ENCODE measurements at places on chromosomes 7 and 10. TPM values are rescaled to one million over a fixed set of nuclear protein-coding genes. Genes with fewer than 3 reads are reported as not detected.

HOXA13 gene
- not detected for total RNA-seq

PRPS1L1 gene
- total RNA-seq, result not detected

ZKSCAN5 gene
- 17.6 TPM for total RNA-seq

GSAP gene
- total RNA-seq, result 3.0 TPM

GRCh38 chr7:50544992-50545391 is 20.2 kb downstream of the DDC start:
- H3K27ac ChIP-seq, result no peak overlapping the region
- no peak for DNase-seq
- H3K27me3 ChIP-seq, result no peaks in the 10 kb centered on the region
- H3K4me3 ChIP-seq, result no peak overlapping the region
- no peaks in the 10 kb centered on the region for H3K36me3 ChIP-seq
- H3K4me1 ChIP-seq, result no peaks in the 10 kb centered on the region

DNA sequence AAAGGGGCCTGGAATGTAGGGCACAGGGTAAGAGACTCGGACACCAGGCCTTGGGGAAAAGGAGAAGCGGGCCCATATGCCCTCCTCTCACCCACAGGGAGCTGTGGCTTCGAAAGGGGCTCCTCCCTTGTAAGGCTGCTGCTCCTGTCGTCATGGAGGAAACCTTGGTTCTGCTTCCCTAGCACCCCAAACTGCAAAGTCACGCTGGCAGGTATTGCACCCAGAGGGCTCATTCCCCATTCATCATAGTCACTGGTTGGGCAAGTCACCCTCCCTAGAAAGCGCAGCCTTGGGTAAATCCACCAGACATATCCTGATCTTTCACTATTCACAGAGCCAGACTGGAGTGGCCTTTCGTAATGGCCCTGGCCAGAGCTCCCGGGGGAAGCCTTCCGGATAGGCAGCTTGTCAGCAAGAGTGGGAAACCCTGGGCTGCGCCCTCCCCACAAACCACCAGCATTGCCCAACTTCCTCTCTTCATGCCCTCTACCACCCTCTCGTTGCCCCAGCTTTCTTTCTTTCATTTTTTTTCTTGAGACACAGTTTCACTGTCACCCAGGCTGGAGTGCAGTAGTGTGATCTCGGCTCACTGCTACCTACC is 121.0 kb downstream of the HIP1 start:
- H3K27ac ChIP-seq, result no peak overlapping the region
- no peaks in the 10 kb centered on the region for H3K36me3 ChIP-seq
- H3K4me1 ChIP-seq, result no peaks in the 10 kb centered on the region
- H3K4me3 ChIP-seq, result no peak overlapping the region

- H3K36me3 ChIP-seq, result no peaks in the 10 kb centered on the region
- H3K4me3 ChIP-seq, result no peak overlapping the region
- no peaks in the 10 kb centered on the region for H3K4me1 ChIP-seq
- H3K27me3 ChIP-seq, result no peaks in the 10 kb centered on the region
These were observed 304.1 kb downstream of the GRM8 start for GRCh38 chr7:126948664-126949063.

DNA sequence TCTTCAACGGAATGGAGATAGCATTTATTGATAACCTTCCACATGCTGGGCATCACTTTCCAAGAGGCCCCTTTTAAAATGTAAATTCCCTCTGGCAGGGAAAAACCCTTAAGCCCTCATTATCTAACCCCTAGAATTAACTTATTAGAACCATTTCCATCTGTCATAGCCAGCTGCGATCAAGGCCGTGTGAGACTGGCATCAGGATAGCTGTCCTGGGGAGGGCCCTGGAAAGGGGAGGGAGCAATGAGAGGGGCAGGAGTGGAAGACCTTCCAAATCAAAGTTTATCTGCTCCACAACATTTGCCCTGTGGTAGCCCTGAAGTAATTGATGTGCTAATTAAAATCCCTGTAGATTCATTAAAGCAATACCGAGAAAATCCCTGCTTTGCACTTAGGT is 45.0 kb upstream of the JAZF1 start:
- no peak overlapping the region for H3K27ac ChIP-seq
- H3K4me3 ChIP-seq, result no peak overlapping the region
- H3K36me3 ChIP-seq, result no peaks in the 10 kb centered on the region
- DNase-seq, result no peak
- peaks cover 15% of the 10 kb centered on the region for H3K4me1 ChIP-seq

- H3K27ac ChIP-seq, result no peak overlapping the region
- no peak overlapping the region for H3K4me3 ChIP-seq
- no peaks in the 10 kb centered on the region for H3K4me1 ChIP-seq
These were observed 135.8 kb downstream of the KCNMA1 start for GRCh38 chr10:77501846-77502261.

DNA sequence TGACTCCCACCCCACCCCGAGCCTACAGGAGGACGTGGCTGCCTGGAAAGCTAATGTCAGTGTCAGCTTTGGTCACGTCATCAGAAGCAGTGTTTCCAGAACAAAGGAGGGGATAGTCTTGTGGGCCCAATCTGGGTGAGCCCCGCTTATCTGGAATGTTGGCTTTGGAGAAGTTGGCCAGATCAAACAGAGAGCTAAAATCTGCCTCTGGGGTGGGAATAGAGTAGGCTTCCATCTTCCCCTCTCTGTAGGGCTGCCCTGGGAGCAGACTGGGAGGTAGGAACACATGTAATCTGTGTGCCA is 32.5 kb downstream of the SRRM3 start:
- H3K36me3 ChIP-seq, result no peaks in the 10 kb centered on the region
- no peak overlapping the region for H3K4me3 ChIP-seq
- no peak for DNase-seq
- H3K27me3 ChIP-seq, result peaks cover 14% of the 10 kb centered on the region
- no peaks in the 10 kb centered on the region for H3K4me1 ChIP-seq

DNA sequence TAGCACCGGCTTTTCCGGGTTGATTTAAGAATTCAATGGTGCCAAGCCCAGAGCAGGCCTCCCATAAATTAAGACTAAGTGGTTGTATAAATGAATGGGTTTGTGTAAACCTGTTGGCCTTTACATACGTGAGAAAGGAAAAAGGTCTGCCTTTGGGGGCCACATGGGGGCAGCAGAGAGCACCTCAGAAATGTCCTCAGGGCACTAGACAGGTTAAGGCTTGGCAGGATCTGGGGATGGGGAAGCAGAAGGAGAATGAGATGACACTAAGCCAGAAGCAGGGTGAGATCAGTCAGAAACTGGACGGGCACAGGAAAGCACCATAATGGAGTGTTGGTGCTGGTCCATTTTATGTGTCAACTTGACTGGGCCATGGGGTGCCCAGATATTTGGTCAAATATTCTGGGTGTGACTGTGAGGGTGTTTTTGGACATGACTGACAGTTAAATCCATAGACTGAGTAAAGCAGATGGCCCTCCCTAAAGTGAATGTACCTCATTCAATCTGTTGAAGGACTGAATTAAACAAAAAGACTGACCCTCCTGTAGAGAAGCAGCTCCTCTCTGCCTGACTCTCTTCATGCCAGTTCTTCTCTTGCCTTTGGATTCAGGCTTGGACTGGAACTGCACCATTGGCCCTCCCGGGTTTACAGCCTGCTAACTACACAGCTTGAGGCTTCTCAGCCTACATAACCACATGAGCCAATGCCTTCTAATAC is 58.9 kb downstream of the FRMPD2 start:
- no peaks in the 10 kb centered on the region for H3K36me3 ChIP-seq
- H3K4me1 ChIP-seq, result no peaks in the 10 kb centered on the region
- no peak overlapping the region for H3K4me3 ChIP-seq
- no peaks in the 10 kb centered on the region for H3K27me3 ChIP-seq

All from cardiac muscle cell (in vitro differentiated cells and primary cell).